Osteoblast (primary cell): ENCODE measurements at places on chromosomes 3 and 15. TPM values are rescaled to one million over a fixed set of nuclear protein-coding genes. Genes with fewer than 3 reads are reported as not detected.

DNA sequence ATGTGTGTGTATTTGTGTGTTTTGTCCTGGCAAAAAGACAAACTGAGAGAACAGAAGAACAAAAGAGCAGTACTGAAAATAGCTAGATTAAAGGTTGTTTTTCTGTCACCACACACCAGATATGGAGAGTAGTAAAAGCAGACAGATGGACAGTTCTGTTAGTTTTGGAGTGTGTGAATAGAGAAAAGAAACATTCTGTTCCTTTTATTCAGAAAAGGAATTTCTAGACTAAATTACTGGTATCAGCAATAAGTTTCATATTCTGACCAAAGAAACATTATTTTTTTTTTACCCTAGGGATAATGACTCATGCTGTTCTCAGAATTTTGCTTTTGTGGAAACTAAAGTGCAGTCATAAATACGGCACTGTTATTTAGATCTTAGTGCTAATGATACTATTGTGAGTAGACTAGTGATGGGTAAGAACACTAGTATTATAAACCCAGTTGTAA is 32.9 kb downstream of the PIK3CA start:
- no peak for DNase-seq
- H3K4me1 ChIP-seq: peaks cover 34% of the 10 kb centered on the region
- H3K27me3 ChIP-seq: no peaks in the 10 kb centered on the region
- no peak overlapping the region for H3K4me3 ChIP-seq

ECE2 gene
- not detected in 2 replicates for total RNA-seq

PLIN1 gene
- under 0.01 TPM in 1 of 2 replicates, not detected in the other for total RNA-seq

DNA sequence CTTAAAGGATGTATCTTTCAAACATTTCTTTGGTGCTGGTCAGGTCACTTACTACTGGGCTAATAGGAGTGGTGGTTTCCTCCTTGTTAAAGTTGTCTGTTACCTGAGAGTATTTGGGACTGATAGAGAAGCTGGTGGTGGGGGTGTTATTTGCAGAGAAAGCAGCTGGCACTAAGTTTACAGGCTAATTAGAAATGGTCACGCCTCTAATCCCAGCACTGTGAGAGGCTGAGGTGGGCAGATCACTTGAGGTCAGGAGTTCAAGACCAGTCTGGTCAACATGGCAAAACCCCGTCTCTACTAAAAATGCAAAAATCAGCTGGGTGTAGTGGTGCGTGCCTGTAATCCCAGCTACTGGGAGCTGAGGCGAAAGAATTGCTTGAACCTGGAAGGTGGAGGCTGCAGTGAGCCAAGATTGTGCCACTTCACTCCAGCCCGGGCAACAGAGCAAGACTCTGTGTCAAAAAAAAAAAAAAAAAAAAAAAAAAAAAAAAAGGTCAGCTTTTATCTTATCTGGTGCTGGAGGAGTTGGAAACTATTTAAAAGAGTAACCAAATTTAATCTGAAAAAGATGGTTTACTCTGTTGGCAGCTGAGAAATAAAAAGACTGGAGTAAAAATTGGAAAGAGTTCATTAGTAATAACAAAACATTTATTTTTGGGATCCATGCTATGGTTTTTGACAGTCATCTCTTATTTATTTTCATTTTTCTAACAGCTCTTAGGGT is 332.6 kb downstream of the PTPRG start:
- no peak overlapping the region for H3K27ac ChIP-seq
- no peaks in the 10 kb centered on the region for H3K27me3 ChIP-seq

SEMA3F gene
- total RNA-seq: 5.1 and 16.5 TPM in 2 replicates

FETUB gene
- not detected in 2 replicates for total RNA-seq

PIERCE2 gene
- total RNA-seq: 3.6 and 5.3 TPM in 2 replicates

- peak overlapping the region; percentile 67 for H3K27ac ChIP-seq
- H3K4me1 ChIP-seq: peaks cover 23% of the 10 kb centered on the region
- no peak overlapping the region for H3K4me3 ChIP-seq
Observed at GRCh38 chr3:182969277-182969676, 11.1 kb downstream of the DCUN1D1 start.

DNA sequence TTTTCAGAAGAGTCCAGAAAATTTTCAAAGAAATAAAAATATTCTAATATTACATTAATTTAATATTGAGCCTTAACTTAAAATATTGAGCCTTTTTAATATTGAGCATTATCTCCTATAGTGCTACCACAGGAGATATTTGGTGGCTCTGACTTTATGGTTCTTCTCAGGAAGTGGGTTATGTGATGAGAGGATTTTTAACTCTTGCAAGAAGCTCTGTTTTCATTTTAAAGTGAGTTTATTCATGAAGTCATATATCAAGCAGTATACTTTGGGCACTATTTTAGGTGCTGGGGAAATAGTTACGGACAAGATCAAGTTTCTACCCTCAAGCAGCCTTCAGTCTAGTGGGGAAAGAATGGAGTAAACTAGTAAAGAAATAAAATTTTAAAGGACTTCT is 13.4 kb upstream of the MBNL1 start:
- H3K4me3 ChIP-seq: no peak overlapping the region
- no peaks in the 10 kb centered on the region for H3K27me3 ChIP-seq

ZNF619 gene
- 6.5 and 8.5 TPM in 2 replicates for total RNA-seq

DNA sequence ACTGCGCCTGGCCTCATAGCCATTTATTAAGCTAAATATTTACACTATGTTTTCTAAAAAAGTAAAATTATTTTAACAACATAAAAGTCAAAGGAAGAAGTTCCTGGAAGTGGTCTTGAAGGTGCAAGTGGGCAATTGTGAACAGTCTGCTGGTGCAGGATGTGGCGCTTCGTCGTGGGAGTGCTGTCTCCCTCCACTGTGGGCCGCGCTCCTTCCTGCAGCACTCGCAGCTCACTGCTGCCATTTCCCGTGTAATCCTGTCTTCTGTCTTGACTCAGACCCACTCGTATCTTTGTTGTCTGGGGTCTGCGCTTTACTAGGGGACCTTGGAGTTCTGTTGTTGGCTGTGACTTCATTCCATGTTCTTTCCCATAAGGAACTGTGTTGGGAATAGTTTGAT is 56.3 kb downstream of the APBA2 start:
- H3K36me3 ChIP-seq: no peaks in the 10 kb centered on the region
- no peaks in the 10 kb centered on the region for H3K27me3 ChIP-seq
- no peak overlapping the region for H3K4me3 ChIP-seq
- no peak for DNase-seq
- H3K4me1 ChIP-seq: no peaks in the 10 kb centered on the region
